ENCODE measurements at places on chromosomes 3 and 15.

GRCh38 chr3:29552051-29552450 lies 271.2 kb downstream of the RBMS3 start:
- no peak for DNase-seq

GRCh38 chr3:151386056-151386455 lies 1.5 kb upstream of the P2RY12 start:
- no peak for DNase-seq

GRCh38 chr15:83476066-83476465 lies 28.9 kb downstream of the SH3GL3 start:
- DNase-seq: no peak

- DNase-seq: no peak
Observed at GRCh38 chr3:57007521-57008460, 52.7 kb upstream of the SPATA12 start.

All from naive B cell (primary cell).